ENCODE measurements at places on chromosomes 16 and 17.

- H3K27me3 ChIP-seq: no peaks in the 10 kb centered on the region
- DNase-seq: no peak
- no peaks in the 10 kb centered on the region for H3K36me3 ChIP-seq
- H3K27ac ChIP-seq: no peak overlapping the region
- H3K4me1 ChIP-seq: no peaks in the 10 kb centered on the region
These were observed 114.9 kb downstream of the PRKCA start for GRCh38 chr17:66417300-66417719.

DNA sequence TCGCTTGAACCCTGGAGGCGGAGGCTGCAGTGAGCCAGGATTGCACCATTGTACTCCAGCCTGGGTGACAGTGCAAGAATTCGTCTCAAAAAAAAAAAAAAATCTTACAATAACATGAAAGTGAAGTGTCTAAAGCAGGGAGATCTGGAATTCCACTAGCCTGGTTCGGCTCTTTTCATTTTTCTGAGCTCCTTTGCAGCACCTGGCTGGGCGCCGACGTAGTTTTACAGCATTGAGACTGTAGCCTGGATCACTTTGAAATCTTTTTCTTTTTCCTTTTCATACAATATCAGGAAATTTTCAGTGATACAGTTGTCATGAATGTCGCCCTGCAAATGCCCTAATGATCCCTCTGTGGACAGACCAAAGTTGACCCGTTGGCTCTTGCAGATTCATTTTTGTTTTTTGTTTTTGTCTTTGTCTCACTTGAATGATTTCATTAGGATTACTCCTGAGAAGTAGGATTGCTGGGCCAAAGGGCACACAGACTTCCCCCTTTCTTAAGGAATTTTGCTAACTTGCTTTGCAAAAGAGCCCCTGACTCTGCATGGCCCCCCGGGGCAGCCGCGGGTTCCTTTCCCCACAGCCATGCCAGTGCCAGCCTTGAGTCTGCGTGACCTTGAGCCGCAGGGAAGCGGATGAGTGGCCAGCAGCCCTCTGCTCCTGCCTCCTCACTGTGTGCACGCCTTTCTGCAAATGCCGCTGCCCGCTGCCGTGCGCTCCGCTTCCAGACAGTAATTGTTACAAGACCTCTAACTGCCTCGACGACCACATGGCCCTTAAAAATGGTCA is 28.0 kb downstream of the CRISPLD2 start:
- no peak for DNase-seq
- H3K27ac ChIP-seq: no peak overlapping the region
- no peaks in the 10 kb centered on the region for H3K36me3 ChIP-seq
- no peak overlapping the region for H3K4me3 ChIP-seq
- H3K27me3 ChIP-seq: no peaks in the 10 kb centered on the region
- H3K4me1 ChIP-seq: no peaks in the 10 kb centered on the region

DNA sequence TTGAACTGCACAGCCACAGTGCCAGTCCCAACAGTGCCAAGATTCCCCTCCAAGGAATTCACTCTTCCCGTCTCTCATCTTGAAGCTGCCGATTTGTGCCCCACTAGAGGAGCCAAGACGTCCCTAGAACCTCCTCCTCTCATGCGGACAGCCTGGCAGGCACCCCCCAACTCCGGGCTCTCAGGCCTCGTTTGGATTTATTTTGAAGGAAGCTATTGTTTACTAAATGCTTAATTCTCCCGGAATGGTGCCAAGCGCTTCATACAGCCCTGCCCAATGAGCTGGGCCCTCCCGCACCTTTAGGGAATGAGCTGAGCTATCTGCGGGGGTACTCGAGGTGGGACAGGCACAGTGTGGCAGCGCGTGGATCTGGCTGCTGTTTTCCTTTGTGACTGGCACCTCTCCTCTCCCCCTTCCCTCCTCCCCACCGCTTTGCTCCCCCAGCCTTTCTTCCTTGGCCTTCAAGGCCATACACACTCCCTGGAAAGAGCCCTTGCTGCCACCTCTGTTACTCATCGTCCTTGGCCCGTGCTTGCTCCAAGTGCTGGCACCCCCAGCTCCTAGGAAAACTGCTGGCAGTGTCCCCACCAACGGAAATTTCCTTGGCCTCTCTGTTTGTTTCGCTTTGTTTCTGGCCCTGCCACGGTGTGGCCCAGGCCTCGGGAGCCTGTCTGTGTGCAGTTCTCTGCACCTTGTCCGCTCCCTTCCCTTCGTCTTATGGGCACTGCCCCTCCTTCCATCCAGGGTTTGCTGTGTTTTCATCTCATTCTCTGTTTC is 49.9 kb upstream of the CDR2 start:
- peak overlapping the region; percentile 93 for H3K27ac ChIP-seq
- no peaks in the 10 kb centered on the region for H3K4me1 ChIP-seq
- no peak for DNase-seq
- no peaks in the 10 kb centered on the region for H3K36me3 ChIP-seq
- H3K27me3 ChIP-seq: no peaks in the 10 kb centered on the region

DNA sequence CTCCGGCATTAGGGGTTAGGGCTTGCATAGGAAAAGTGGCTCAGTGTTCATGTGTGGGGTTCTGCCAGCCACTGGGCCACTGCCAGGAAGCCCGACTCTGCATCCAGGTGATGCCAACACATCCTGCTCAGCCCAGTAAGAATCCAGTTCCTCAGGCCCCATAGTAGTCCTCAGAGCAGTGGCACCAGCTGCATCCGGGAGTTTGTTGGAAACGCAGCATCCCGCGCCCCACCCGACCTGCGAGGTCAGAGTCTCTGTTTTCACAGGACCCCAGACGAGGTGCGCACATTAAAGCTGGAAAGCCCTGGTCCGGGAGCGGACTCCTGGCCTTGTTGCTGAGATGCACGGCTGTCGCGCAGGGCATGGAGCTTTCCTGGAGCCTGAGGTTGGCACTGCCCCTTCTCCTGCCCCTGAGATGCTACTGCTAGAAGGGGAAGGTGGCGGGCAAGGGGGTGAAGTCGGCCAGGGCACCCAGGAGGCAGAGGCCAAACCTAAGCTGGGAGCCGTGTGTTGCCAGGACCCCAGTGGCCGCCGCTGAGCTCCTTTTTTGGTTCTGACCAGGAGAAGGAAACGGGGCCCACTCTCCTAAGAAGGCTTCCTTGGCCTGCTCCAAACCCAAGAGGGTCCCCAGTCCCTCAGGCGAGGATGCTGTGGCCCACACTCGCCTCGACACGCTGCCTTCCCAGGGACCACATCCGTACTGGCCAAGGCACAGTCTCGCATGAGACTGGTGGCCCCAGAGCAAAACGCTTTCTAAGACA is 44.4 kb downstream of the NOS2 start:
- no peaks in the 10 kb centered on the region for H3K36me3 ChIP-seq
- no peaks in the 10 kb centered on the region for H3K4me1 ChIP-seq
- no peaks in the 10 kb centered on the region for H3K27me3 ChIP-seq
- no peak overlapping the region for H3K27ac ChIP-seq
- DNase-seq: no peak
- H3K4me3 ChIP-seq: no peak overlapping the region

- no peak overlapping the region for H3K27ac ChIP-seq
- no peaks in the 10 kb centered on the region for H3K36me3 ChIP-seq
- no peaks in the 10 kb centered on the region for H3K4me1 ChIP-seq
- H3K27me3 ChIP-seq: no peaks in the 10 kb centered on the region
These were observed 196.5 kb downstream of the TANC2 start for GRCh38 chr17:63162406-63163157.

GRCh38 chr17:79108870-79109269 is 34.2 kb downstream of the ENGASE start:
- H3K36me3 ChIP-seq: no peaks in the 10 kb centered on the region
- H3K4me3 ChIP-seq: no peak overlapping the region
- DNase-seq: no peak
- H3K4me1 ChIP-seq: no peaks in the 10 kb centered on the region

GRCh38 chr16:31087971-31088370 is 772 bp downstream of the PRSS53 start:
- no peaks in the 10 kb centered on the region for H3K27me3 ChIP-seq
- DNase-seq: no peak
- H3K4me1 ChIP-seq: peaks cover under 1% of the 10 kb centered on the region

- H3K4me1 ChIP-seq: no peaks in the 10 kb centered on the region
- no peak for DNase-seq
- peaks cover 14% of the 10 kb centered on the region for H3K27me3 ChIP-seq
- H3K36me3 ChIP-seq: no peaks in the 10 kb centered on the region
- peak overlapping the region; percentile 52 for H3K27ac ChIP-seq
- no peak overlapping the region for H3K4me3 ChIP-seq
These were observed 2.3 kb upstream of the COL1A1 start for GRCh38 chr17:50203604-50204345.

Measured in breast epithelium (tissue), 4 donors.